Stimulated activated CD8-positive, alpha-beta memory T cell treated with anti-CD3 and anti-CD28 coated beads, Interleukin-4, amount 100 ng/mL, for 4 hours (primary cell): ENCODE measurements at places on chromosomes 5 and 9.

GRCh38 chr9:36007316-36007708 is 29.4 kb upstream of the RECK start:
- no peak for DNase-seq

DNA sequence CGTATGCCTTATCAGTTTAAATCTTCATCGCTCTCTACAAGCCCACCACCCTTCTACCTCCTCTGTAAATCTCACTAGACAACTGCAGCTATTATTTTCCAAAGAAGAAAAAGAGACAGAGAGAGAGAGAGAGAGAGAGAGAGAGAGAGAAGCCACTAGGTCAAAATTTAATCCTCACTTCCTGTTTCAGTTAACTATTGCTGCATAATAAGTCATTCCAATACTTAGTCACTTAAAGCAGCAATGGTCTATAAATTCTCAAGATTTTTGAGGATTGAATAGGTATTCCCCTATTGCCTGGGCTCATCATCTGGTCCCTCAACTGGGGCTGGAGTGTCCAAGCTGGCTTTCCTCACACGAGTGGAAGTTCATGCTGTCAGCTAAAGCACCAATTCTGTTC is 68.8 kb downstream of the ITGA1 start:
- no peak for DNase-seq

DNA sequence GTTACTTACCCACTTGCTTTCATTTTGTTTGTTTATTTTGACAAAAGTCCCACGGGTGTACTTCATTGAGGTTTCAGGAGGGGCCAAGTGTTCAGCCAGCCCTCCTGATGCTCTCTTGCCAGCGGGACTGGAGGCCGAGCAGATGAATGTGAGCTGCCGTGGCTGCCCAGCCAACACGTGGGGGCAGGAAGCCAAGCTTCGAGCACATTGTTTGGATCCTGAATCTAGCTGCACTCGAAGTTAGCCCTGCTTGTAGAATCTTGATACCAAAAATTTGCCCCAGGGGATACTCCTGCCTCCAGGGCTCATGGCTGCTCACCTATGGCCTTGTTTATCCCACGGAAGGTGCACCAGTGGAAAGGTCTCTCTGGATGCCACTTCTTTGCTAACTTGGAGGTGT is 49.3 kb downstream of the RASGEF1C start:
- DNase-seq, result no peak

DNA sequence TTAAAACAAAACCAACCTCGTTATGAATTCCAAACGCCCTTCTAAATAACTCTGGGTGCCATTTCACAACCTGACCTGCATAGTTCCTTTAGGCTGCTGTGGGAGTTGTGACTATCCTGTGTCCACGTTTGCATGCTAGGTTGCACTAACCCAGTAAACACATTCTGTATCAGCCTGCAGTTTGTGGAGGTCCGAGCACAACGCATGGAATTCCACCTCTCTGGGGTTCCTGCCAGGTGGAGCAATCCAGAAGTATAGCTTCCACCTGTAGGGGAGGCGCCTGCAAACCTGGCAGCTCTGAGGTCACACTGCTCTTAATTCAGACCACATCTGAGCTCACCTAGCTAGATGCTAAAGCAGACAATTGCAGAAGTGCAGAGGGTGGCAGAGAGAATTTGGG is 57.2 kb downstream of the MARCHF3 start:
- no peak for DNase-seq

- DNase-seq, result no peak
Observed at GRCh38 chr9:70285981-70286598, 27.3 kb downstream of the SMC5 start.

DNA sequence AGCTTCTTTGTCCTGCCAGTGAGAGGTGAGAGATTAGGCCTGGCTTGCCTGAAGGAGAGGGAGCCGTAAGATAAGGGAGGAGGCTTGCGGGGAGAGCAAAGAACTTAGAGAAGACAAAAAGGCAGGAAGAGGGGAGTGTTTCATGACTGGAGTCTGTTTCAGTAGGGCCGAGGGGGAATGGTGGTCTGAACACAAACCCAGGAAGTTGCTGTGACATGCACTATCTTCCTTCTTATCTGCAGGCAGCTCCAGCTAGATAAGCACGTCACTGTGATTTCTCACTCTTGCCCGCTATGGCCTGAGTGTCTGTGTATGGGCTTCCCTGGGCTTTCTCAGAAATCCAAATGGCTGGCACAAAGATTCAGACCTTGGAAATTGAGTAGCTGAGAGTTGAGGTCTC is 307.5 kb upstream of the CLINT1 start:
- no peak for DNase-seq

GRCh38 chr9:129486756-129487657 is 133.9 kb downstream of the C9orf50 start:
- no peak for DNase-seq

DNA sequence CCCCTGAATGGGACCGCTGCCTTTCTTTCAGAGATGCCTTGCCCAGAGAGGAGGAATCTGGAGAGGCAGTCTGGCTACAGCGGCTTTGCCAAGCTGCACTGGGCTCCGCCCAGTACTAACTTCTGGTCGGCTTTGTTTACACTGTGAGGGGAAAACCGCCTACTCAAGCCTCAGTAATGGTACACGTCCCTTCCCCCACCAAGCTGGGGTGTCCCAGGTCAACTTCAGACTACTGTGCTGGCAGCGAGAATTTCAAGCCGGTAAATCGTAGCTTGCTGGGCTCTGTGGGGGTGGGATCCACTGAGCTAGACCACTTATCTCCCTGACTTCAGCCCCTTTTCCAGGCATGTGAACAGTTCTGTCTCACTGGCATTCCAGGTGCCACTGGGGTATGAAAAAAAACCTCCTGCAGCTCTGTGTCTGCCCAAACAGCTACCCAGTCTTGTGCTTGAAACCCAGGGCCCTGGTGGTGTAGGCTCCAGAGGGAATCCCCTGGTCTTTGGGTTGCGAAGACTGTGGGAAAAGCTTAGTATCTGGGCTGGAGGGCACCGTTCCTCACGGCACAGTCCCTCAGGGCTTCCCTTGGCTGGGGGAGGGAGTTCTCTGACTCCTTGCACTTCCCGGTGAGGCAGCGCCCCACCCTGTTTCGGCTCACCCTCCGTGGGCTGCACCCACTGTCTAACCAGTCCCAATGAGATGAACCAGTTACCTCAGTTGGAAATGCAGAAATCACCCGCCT is 171.2 kb downstream of the CWC27 start:
- DNase-seq, result no peak

- no peak for DNase-seq
Observed at GRCh38 chr5:145189746-145190145, 645.4 kb downstream of the PRELID2 start.

GRCh38 chr9:85716031-85716877 is 25.5 kb downstream of the AGTPBP1 start:
- no peak for DNase-seq

- no peak for DNase-seq
Observed at GRCh38 chr9:93093877-93094657, 1.9 kb upstream of the CARD19 start.

DNA sequence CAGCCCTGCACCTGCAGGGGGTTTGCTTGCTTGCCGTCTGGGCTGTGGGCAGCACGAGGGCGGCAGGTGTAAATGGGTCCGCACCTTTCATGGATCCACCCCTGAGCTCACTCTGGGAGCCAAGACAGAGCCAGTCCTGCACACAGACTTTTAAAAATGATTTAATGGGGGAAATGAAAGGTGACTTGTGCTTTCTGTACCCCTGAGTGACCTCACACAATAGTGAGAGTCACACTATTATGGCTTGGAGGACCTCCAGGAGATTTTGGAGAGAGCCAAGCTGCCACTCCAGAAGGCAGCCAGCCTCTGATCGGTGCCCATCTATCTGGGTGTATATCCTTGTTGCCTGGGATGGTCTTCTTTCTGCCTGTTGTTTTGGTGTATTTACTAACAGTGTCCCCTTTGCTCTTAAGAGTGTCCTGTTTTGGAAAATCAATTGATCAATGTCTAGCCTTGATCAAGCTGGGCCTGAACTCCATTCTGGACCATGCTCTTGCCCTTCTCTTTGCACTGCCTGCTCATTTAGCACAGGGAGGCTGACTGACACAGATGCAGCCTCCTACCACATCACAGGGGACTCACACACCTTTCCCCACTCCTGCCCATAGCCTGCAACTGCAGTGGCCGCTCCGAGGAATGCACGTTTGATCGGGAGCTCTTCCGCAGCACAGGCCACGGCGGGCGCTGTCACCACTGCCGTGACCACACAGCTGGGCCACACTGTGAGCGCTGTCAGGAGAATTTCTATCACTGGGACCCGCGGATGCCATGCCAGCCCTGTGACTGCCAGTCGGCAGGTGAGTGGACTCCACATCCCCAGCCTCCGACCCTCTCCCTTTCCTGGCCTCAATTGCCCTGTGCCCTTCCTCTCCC is 29.5 kb downstream of the LAMC3 start:
- DNase-seq, result no peak

GRCh38 chr9:5902377-5902776 is 11.7 kb downstream of the MLANA start:
- no peak for DNase-seq
